Stimulated activated CD4-positive, alpha-beta T cell treated with anti-CD3 and anti-CD28 coated beads, Interleukin-12 subunit alpha, Interleukin-12 subunit beta, amount 100 ng/mL, for 24 hours (primary cell): ENCODE measurements at places on chromosomes 4 and X.

DNA sequence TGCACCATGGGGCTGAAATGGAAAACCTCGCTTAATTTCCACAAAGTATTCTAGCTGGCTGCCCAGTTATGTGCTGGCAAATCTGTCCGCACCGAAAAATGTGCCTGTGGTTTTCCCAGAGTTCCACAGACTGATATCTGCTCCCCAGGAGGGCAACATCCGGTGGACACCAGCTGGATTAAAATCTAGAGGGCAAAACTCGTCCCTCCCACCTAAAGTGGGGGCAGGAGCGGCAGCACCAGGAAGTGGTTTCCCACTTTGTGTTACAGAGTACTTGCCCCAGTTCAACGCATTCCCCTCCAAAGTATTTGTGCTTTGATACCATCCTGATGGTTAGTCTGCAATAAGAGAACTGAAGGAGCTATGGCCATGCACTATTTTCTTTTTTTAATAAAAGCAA is 187.6 kb downstream of the TSPAN5 start:
- DNase-seq = no peak

GRCh38 chr4:169005453-169006099 is 4.5 kb downstream of the CBR4 start:
- DNase-seq = no peak

GRCh38 chrX:47745416-47745815 is 86.4 kb upstream of the UXT start:
- DNase-seq = no peak

- no peak for DNase-seq
Observed at GRCh38 chr4:86917212-86918039, 17.4 kb upstream of the AFF1 start.

- no peak for DNase-seq
Observed at GRCh38 chrX:151985531-151985930, 11.1 kb upstream of the GABRE start.

- DNase-seq = no peak
Observed at GRCh38 chr4:2085496-2085901, 26.4 kb downstream of the NAT8L start.

GRCh38 chrX:20542072-20542471 is 275.4 kb upstream of the RPS6KA3 start:
- no peak for DNase-seq

GRCh38 chr4:188147176-188147575 is 7.9 kb downstream of the TRIML1 start:
- DNase-seq = no peak

- DNase-seq = no peak
Observed at GRCh38 chr4:56653461-56654237, 27.4 kb downstream of the HOPX start.

DNA sequence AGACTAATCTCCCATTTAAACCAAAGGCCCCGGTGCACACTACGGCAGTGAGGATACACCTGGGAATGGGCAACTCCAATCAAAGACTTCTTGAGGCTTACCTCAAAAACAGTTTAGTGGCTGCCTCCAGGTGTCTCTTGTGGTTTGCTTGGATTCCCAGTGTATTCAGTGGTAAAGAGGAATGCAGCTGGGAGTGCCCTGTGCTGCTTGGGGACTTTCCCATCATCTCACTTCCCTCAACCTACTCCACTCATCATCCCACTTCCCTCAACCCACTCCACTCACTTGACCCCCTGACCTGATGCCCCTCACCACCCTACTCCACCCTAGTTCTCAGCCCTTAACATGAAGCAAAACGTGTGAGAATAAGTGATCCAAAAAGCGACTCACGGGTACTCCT is 177.3 kb upstream of the ETNPPL start:
- no peak for DNase-seq

DNA sequence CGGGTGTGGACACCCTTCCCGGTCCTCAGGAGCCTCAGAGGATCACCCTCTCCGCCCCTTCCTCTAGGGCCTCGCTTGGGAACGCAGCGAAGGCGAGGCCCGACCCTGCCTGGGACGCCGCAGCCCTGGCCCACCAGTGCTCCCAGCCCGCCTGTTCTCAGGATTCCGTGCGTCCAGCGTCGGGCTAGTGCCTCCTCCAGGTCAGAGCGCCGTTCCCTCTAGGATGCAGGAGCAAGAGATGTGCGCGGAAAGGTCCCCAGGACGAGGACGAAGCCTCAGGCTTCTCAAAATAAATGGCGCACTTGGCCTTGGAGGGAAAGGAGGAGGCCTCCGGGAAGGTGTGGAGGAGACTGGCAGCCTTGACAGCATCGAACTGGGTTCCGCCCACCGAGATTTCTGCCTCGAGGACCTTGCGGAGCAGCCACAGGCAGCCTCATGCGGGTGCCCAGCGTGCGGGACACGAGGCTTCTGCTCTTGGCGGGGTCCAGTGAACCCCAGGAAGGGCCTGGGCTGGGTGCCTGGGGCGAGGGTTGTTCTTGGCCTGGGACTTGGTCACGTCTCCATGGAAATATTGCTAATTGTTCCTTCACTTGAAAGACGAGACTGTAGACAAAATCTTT is 35.1 kb downstream of the PITX2 start:
- no peak for DNase-seq

DNA sequence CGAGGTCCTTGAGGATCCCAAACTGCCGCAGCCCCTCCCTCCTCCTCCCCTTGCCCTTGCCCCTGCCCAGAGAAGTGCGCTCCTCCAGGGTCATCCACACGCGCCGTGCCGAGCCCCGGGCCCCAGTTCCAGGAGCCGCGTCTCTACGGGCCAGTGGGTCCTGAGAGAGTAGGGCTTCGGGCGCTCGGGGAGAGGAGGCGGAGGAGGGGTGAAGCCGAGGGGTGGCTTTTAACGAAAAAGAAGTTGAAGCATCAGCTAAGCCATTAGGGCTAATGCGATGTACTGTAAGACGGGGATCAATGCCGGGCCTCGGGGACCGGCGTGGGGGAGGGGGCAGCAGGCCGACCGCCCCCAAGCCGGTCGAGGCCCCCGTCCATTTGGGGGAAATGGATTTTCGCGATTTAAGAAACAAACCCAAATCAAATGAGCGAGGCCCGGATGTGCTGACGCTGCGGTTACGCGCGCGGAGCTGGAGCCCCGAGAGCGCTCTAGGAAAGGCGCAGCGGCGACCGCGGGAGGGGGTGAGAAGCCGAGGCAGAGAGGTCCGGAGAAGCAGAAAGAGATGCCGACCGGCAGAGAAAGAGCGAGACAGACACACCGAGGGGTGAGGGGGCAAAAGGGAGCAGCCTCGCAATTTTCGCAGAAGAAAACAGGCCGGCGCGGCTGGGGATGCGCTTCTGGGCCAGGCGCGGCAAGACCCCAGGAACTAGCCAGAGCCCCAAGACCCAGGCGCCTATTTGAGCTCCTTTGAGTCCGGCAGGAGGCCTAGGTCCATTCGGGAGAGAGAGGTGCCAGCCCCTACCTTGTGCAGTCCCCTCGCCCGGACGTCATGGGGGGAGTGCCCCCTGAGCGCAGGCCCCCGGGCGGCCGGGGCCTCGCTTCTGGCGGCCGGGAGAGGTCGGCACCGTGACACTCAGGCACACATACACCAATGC is 13.6 kb downstream of the HMX1 start:
- DNase-seq = no peak

DNA sequence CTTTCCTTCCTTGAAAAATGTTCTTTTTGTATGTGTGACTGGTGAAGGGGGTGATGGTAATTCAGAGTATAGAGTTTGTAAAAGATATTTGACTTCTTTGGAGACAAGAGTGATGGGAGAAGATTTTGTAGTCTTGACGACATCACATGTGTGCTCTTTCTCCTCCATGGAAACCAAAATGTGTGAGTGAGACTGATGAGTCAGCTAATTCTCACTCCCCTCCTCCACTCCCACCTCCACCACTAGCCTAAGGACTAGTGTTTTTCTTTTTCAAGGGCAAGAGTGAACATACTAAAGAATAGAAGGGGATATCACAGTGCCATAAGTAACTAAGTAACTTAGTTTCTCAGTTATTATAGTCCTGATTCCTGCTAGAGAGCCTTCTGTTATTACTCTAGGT is 14.0 kb upstream of the DGKK start:
- no peak for DNase-seq

- DNase-seq = no peak
Observed at GRCh38 chrX:134631426-134632346, 26.6 kb downstream of the PLAC1 start.

GRCh38 chr4:124230268-124230667 is 482.3 kb downstream of the ANKRD50 start:
- no peak for DNase-seq

DNA sequence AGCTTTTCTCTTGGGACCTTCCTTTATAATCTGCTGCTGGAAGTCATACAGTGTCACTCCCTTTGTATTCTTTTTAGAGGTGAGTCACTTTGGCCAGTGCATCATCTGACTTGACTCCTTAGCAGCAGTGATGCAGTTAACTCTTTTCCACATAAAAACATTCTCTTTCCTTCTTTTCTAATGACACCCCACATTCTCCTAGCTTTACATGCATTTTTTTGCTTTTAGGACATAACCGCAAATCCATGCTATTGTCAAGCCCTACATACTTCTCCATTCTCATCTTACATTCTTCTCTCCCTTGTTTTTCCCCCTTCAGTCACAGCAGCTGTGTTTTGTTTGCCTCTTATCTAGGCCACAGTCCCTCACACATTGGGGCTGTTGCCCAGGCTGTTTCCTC is 55.1 kb downstream of the ZNF330 start:
- no peak for DNase-seq

DNA sequence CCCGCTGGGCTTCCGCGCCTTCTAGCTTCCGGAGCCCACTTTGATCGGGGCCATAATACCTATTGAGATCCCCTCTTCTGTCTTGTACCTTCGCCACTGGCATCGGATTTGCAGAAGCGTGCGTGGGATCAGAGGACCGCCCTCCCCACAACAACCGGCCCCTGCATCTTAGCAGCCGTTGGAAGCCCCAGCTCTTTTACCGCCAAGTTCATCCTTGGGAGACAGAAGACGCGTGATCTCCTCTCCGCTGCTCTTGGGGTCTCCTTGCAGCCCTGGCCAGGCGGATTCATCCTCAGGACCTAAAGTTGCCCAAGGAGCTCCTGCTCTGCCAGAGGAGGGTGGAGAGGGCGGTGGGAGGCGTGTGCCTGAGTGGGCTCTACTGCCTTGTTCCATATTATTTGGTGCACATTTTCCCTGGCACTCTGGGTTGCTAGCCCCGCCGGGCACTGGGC is 1.6 kb downstream of the SLIT2 start:
- no peak for DNase-seq

DNA sequence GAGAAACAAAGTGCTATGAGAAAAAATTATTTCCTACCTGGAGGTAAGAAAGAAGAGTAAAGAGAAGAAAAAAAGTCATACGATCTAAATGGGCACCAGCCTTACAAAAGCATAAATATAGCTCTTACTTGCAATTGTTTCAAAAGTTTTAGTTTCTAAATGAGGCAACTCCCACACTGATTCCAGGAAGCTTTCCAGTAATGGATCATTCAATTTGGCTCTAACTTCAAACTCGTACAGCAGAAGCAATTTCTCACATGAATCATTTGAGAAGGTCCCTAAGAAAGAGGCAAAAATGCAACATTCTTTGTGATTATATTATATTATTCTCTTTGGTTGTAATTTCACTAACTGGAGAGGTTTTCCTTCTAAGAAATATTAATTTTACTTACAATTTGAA is 109.9 kb downstream of the DLG3 start:
- DNase-seq = no peak

- DNase-seq = no peak
Observed at GRCh38 chr4:169484485-169484884, 127.9 kb downstream of the NEK1 start.

DNA sequence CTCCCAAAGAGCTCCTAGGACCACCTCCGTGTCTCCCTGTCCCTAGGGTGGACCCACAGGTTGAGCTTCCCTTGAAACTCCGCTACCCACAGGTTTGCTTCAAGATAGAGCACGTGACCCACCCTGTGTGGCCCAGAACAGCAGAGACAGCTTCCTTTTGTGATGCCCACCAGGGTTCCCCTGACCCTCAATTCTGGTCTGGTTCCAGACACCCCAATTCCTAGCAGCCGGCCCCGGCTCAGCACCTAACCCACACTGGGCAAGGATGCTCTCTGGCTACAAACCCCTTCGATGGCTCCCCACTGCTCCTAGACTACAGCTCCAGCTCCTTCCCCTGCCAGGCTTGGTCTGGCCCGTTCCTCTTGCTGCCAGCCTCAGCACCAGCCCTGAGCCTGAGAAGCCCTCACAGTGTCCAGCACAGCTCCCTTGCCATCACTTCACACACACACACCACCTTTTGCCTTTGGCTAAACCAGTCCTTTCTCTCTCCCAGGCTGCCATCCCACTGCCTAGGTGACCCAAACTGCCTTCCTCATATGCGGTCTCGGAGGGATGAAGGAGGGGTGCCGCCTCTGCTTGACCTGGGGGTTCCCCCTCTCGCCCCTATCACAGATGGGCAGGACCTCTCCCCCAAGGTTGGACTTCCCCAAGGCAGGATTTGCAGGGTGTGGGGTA is 6.2 kb downstream of the PNCK start:
- DNase-seq = no peak

- no peak for DNase-seq
Observed at GRCh38 chr4:1808396-1808795, 15.3 kb downstream of the FGFR3 start.

DNA sequence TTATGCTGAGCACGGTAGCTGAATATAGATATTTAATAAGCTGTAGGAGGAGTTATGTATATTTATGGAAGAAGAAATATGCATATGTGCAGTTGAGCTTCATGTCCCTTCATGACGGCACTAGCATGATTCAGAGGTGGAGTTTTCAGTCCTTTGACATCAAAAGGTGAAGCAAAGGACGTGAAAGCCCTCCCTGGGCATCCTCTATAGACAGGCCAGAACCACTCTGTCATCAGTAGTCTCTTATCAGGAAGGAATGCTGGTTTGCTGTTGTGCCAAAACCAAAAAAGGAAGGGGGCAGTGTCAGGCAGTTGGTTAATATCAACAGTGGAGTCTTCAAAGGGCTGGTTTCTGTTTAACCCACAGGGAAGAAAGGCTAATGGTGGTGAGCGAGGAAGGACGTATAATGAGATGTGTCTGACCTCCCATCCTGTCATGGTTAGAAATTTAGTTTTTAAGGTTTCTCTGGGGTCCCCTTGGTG is 23.5 kb upstream of the IL2 start:
- DNase-seq = no peak

- DNase-seq = no peak
Observed at GRCh38 chrX:29547877-29548276, 667.5 kb upstream of the MAGEB2 start.

DNA sequence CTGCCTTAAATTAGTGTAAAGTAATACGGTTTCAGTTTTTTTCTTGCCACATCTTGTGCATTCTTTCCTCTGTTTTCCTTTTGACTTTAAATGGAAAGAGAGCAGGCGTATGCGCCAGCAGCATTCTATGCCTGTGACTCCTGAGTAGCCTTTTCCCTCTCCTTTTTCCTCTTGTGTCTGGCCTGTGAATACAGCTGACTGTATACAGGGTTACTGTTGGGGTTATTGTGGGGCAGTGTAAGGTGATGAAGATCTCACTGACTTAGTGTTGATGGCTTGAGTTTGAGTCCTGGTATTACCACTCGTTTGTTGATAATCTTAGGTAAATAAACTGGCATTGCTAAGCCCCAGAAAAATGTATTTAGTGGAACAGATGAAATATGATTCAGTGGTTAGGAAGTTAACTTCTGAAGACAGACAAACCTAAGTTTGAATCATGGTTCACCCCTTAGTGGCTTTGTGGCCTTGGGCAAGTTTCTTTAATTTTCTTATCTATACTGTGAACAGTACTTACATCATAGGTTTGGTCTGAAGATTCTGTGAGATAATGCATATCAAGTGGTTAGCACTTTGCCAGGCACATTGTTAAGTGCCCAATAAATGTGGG is 105.1 kb downstream of the FNIP2 start:
- DNase-seq = no peak

GRCh38 chrX:110317061-110317819 is 645 bp downstream of the AMMECR1 start:
- peak; percentile 0 for DNase-seq
